Tibial nerve (tissue), 4 donors: ENCODE measurements at places on chromosomes 7 and 10. TPM values are rescaled to one million over a fixed set of nuclear protein-coding genes. Genes with fewer than 3 reads are reported as not detected.

SPDYE16 gene
- total RNA-seq = not detected

COL13A1 gene
- 0.63 TPM for total RNA-seq

MSMB gene
- total RNA-seq = not detected

KLHL7 gene
- 83.3 TPM for total RNA-seq

XRCC2 gene
- 2.0 TPM for total RNA-seq

DNA sequence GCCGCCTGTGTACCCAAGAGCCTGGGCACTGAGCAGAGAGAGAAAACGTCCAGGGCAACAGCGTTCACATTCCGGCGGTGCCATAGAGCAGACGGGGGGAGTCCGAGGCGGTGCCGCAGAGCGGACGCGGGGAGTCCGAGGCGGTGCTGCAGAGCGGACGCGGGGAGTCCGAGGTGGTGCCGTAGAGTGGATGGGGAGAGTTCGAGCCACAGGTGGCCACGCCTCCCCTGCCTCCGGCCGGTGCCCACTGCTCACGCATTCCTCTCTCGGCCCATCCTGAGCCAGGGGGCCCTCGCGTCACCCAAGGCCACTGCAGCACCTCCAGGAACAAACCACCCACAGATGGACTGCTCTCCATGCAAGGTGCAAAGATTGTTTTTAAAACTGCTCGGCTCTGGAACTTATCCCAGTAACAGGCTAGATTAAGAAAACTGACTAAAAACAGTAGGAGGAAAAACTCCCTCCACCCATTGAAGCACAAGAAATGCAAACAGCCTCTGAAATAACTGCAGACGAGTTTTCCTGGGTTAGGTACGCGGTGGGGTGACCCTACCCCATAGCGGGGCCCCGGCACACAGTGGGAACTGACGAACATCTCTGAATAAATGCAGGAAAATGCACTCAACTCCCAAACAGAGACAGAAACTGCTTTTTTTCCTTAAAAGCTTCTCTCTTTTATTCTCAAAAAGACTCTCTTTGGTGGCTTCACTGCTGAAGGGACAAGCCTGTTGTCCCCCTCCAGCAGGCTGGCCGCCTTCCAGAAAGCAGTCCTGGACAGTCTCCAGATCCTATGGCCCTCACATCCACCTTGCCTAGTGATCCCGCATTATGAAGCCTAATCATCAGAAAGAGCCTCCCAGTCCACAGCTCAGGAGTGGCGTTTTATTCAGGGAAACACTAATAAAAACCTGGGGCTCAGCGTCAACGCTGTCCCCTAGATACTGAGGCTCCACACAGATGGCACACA is 55.9 kb downstream of the DIP2C start:
- H3K27me3 ChIP-seq = no peaks in the 10 kb centered on the region
- DNase-seq = no peak
- H3K4me3 ChIP-seq = no peak overlapping the region
- peak overlapping the region; percentile 28 for H3K27ac ChIP-seq
- H3K4me1 ChIP-seq = peaks cover 8% of the 10 kb centered on the region
- no peaks in the 10 kb centered on the region for H3K36me3 ChIP-seq

GRCh38 chr7:105122619-105123018 is 108.6 kb downstream of the KMT2E start:
- no peak overlapping the region for H3K27ac ChIP-seq
- DNase-seq = no peak
- H3K27me3 ChIP-seq = no peaks in the 10 kb centered on the region

DNA sequence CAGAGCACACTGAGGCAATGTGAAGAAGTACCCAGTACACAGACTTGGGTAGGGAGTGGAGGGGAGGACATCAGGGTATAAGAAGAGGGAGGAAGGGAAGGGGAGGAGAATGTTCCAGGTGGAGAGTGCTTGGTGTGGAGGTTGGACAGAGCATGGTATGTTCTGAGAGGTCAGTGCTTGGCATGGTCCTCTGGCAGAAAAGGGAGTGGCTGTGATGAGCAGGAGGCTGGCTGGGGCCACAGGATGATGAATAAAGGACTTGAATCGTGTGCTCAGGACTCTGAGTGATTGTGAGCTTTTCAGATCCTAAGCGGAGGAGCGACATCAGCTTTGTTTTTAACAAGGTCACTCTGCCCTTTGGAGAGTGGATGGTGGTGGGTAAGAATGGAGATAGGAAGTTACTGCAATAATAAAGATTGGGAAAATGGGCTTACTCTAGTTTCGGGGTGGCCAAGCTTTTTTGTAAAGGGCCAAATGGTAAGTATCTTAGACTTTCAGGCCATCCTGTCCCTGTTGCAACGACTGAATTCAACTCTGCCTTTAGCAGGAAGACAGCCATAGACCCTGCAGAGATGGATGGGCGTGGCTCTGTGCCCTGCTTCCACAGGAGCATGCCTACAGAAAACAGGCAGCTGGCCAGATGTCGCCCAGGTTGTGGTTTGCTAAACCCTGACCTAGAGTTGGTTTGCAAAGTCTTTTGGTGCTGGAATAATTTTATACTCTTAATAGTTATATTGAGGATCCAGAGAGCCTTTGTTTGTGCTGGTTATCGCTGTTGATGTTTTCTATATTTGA is 8.4 kb downstream of the PPP2R2D start:
- H3K4me1 ChIP-seq = peaks cover 13% of the 10 kb centered on the region
- H3K27me3 ChIP-seq = no peaks in the 10 kb centered on the region
- DNase-seq = no peak
- no peak overlapping the region for H3K27ac ChIP-seq
- H3K4me3 ChIP-seq = no peak overlapping the region
- H3K36me3 ChIP-seq = peaks cover 31% of the 10 kb centered on the region

DNA sequence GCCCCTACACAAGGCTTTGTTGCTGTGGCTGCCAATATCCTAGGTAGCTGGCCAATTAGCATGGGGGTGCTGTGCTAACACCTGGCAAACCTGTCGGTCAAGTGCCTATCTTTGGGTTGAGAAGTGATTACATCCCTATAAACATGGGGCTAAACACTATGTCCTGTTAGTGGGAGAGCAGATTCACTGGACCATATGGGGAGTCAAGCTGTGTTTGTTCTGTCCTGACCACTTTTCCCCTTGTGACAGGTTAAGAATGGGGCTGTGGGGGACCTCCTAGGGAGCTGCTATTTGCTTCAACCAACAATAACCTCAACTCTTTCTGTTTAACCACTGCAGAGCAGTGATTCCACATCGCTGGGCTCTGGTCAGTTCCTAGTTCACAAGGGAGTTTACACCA is 151.5 kb upstream of the AOAH start:
- H3K4me3 ChIP-seq = no peak overlapping the region
- DNase-seq = no peak
- no peaks in the 10 kb centered on the region for H3K4me1 ChIP-seq
- no peaks in the 10 kb centered on the region for H3K36me3 ChIP-seq
- H3K27me3 ChIP-seq = no peaks in the 10 kb centered on the region
- no peak overlapping the region for H3K27ac ChIP-seq

DNA sequence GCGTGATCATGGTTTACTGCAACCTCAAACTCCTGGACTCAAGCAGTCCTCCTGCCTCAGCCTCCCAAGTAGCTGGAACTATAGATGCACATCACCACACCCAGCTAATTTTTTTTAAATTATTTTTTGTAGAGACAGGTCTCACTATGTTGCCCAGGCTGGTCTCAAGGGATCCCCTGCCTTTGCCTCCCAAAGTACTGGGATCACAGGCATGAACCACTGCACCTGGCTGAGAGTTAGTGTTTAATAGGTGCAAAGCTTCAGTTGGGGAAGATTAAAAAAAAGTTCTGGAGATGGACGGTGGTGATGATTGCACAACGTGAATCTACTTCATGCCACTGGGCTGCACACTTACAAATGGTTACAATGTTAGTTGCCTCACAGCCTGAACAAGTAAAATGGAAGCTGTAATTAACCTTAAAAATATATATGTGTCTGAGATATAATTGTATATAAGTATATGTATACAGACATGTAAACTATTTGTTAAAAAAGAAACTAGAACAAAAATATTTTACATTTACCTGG is 106.4 kb upstream of the ZNF438 start:
- no peak overlapping the region for H3K4me3 ChIP-seq
- no peak overlapping the region for H3K27ac ChIP-seq
- H3K27me3 ChIP-seq = no peaks in the 10 kb centered on the region
- no peak for DNase-seq
- H3K4me1 ChIP-seq = peaks cover 25% of the 10 kb centered on the region

DNA sequence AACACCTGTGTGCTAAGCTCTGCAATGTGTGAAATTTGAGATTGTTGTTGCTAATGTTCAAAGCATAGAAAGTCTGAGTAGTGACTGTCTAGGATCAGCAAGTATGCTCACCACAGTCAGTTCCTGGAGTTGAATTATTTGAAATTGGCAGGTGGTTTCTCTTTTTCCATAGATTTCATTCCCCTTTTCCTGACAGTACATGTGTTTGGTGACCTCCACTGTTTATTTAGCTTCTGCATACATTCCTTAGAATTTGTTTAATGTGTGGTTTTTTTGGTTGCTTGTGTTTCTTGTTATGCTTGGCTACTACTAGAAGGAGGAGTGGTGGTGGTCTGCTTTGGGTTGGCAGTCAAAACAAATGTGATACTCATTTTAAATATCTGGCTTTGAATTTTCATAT is 52.3 kb downstream of the FOXP2 start:
- H3K4me1 ChIP-seq = no peaks in the 10 kb centered on the region
- no peak for DNase-seq
- H3K27me3 ChIP-seq = no peaks in the 10 kb centered on the region
- H3K36me3 ChIP-seq = no peaks in the 10 kb centered on the region
- no peak overlapping the region for H3K27ac ChIP-seq
- H3K4me3 ChIP-seq = no peak overlapping the region

DNA sequence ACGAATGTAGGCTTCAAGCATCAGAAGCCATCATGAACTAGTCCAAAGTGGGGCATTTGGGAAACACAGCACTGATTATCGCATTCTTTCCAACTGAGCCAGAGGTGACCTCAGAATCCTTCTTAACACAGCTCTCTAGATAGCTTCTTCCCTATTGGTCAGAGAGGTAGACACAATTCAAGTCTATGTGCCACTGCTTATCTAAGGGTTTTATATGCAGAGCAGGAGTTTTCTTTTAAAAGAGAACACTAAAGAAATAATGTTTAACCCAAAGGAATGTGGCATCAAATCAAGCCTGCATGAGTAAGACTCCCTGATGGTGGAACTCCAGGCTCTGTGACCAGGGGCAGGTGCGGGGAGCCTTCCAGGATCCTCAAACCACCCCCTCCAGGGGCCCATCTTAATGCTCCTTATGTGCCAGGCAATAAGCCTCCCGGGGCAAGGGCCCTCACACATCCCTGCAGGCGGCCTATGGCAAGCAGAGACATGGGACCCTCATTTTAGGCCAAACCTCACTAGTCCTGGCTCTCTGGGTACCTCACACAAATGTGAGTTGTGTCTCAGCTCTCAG is 13.8 kb downstream of the HSPA12A start:
- no peaks in the 10 kb centered on the region for H3K36me3 ChIP-seq
- no peak overlapping the region for H3K27ac ChIP-seq
- no peak for DNase-seq
- H3K4me1 ChIP-seq = peaks cover 5% of the 10 kb centered on the region
- H3K4me3 ChIP-seq = no peak overlapping the region

- H3K36me3 ChIP-seq = peaks cover 84% of the 10 kb centered on the region
- H3K4me1 ChIP-seq = no peaks in the 10 kb centered on the region
- no peak overlapping the region for H3K4me3 ChIP-seq
- no peak overlapping the region for H3K27ac ChIP-seq
Measured at GRCh38 chr10:11853468-11853867, 30.3 kb downstream of the PROSER2 start.

- peaks cover 100% of the 10 kb centered on the region for H3K4me1 ChIP-seq
- H3K4me3 ChIP-seq = no peak overlapping the region
- no peaks in the 10 kb centered on the region for H3K27me3 ChIP-seq
- peak overlapping the region; percentile 99 for H3K27ac ChIP-seq
Measured at GRCh38 chr10:72255977-72256729, 17.6 kb upstream of the DDIT4 start.

GRCh38 chr7:80583901-80584300 is 54.5 kb upstream of the CD36 start:
- no peak overlapping the region for H3K27ac ChIP-seq
- H3K4me3 ChIP-seq = no peak overlapping the region
- no peaks in the 10 kb centered on the region for H3K36me3 ChIP-seq

DNA sequence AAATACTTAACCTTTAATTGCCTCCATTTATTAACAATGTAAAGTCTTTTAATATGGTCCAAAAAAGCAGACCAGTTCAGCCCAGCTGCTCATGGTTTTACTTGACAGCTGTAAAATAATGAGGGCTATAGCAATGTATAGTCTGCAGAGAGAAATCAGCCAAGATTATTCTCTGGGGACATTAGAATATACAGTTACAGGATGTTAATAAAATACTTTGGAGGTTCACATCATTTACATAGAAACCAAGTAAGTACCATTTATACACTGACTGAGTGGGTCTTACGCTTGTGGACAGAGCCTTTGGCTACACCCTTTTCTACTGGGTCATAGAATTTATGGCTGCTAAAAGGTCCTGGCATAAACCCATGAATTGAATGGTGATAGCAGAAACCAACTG is 340.7 kb upstream of the CELF2 start:
- no peaks in the 10 kb centered on the region for H3K4me1 ChIP-seq
- H3K27me3 ChIP-seq = no peaks in the 10 kb centered on the region
- no peak for DNase-seq
- no peak overlapping the region for H3K4me3 ChIP-seq
- no peak overlapping the region for H3K27ac ChIP-seq

DNA sequence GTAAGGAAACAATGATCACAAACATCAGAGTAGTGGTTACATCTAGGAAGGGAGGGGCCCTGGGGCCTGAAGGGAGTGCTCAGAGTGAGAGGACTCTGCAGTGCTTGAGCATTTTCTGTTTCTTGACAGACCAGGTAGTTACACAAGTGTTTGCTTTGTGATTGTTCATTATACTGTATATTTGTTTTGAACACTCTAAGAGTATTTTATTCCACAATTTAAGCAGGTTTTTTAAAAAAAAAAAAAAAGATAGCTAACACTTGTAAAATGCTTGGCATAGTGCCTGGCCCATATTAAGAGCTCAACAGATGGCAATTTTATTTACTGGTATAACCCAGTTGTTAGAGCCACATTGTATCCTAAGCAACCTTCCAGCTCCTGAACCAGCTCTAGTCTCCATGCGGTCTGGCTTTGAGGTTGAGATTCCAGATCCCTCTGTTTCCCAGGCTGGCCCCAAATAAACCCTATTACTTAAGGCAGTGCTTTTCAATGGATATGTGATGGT is 20.1 kb upstream of the ATXN7L1 start:
- DNase-seq = no peak
- H3K36me3 ChIP-seq = no peaks in the 10 kb centered on the region
- H3K4me1 ChIP-seq = no peaks in the 10 kb centered on the region
- H3K27ac ChIP-seq = no peak overlapping the region
- H3K27me3 ChIP-seq = no peaks in the 10 kb centered on the region
- H3K4me3 ChIP-seq = no peak overlapping the region

DNA sequence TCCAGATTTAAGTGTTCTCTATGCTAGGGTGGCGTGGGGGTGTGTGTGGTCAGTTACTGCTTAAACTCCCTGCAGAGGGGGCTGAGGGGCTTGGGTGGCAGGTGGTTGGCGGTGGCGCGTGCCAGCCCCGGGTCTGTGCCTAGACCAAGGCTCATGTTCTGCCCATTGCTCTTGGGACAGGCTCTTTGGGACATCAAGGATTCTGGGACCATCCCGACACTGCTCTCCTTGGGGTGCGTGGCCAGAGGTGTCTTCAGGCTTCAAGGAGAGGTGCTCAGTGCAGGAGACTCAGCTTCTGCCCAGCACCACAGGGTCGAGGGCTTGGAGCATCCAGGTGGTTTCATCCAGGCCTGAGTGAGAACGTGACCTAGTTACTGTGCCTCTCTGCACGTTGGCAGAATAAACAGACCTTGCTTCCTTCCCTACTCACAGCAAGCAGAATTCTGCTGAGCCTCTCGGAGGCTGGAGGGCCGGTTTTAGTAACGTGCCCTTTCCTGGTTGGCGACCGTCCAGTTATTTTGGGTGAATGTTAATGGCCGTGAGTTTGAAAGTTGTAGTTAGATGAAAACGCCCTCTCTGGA is 39.9 kb downstream of the CAMK1D start:
- H3K27ac ChIP-seq = no peak overlapping the region
- H3K4me1 ChIP-seq = peaks cover 7% of the 10 kb centered on the region
- no peak overlapping the region for H3K4me3 ChIP-seq
- no peak for DNase-seq
- H3K36me3 ChIP-seq = no peaks in the 10 kb centered on the region
- H3K27me3 ChIP-seq = no peaks in the 10 kb centered on the region
